ENCODE measurements at places on chromosomes 4 and X.

DNA sequence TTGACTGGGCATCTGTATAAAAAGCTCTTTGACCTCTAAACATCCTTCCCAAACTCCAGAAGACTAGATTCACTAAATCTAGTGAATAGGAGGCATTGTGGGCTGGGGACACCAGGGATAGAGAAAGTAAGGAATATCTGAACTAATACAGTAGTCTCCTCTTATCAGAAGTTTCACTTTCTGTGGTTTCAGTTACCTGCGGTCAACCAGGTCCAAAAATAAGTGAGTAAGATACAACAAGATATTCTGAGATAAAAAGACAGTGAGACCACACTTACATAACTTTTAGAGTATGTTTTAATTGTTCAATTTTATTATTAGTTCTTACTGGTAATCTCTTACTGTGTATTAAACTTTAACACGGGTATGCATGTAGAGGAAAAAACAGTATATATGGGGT is 376.5 kb downstream of the HNRNPD start:
- no peak for DNase-seq

GRCh38 chr4:47566969-47567368 is 81.9 kb downstream of the ATP10D start:
- no peak for DNase-seq

- DNase-seq = no peak
These were observed 141.9 kb downstream of the MAB21L2 start for GRCh38 chr4:150723727-150724411.

DNA sequence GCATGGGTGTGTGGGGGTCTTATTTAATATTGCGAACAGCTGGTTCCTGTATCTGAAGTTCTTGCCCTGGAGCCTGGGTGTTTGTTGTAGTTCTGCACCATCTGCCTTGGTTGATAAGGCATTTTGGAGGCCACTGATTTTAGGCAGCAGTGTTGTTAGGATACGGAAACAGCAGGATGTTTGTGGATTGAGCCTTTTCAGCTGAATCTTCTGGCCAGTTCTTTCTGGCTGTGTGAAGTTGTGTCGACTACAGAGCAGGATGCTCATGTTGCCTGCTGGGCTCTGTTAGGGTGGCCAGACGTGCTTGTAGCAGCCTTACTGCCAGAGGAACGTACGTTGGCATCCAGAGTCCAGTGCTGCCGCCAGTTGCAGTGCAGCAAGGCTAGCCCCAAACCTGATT is 134.2 kb downstream of the PTTG2 start:
- DNase-seq = no peak

- no peak for DNase-seq
These were observed 968.6 kb downstream of the ADGRL3 start for GRCh38 chr4:62168681-62169080.

All from SW480 (cell line).